OCI-M1 (cell line): ENCODE measurements at places on chromosomes 6 and 20.
A peak's percentile ranks its signal among the peaks of the same experiment; 100 is the strongest.

DNA sequence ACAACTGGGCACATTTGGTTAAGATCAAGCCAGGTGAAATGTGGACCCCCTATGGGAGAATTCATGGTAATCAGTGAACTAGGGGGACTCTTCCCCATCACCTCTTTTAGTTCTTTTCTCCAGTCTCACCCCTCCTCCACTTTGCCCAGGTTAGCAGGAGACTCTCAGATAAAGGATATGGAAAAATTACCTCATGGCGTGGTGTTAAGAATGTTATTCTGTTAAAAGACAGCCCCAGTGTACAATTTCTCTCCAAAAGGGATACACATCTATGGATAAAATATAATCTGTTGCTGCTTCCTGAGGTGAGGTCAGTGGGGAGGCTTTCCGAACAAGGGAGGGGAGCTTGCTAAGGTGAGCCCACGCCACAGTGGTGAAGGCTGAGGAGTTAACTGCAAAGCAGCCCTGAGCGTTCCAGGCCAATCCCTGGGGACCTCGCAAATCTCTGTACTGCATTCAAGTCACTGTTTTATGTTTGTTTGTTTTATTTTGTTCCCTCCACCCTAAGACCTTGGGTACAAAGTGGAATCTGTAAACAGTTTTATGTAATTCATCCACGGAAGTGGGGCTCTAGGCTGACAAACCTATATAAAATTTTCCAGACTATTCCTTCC is 52.0 kb downstream of the ADGRF1 start:
- no peak for DNase-seq

DNA sequence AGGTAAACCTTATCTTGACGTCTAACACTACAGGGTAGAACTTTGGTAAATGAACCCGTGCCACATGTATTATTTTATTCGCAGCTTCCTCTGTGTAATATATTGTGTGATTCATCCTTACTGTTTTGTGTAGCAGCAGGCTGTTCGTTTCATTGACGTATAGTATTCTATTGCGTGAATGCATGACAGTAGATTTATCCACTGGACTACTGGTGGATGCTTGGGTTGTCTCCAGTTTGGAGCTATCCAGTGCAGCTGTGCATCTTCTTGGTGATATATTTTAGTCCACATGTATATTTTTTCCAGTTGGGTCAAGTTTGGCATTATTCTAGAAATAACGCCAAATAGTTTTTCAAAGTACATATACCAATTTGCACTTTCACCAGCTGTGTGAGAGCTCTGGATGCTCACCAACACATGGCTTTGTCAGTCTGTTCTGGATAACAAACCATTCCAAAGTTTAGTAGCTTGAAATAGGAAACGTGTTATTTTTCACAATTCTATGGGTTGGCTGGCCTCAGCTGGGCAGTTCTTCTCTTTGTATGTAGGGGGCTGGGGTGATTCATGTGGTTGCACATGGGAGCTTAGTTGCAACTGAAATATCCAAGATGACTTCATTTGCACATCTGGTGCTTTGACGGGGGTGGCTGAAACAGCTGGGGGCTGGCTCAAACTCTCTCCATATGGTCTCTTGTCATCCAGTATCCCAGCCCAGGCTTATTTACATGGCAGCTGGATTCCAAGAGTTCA is 9.3 kb downstream of the ECT2L start:
- no peak for DNase-seq

- no peak for DNase-seq
Measured at GRCh38 chr6:33758815-33759216, 12.1 kb upstream of the IP6K3 start.

GRCh38 chr6:88910922-88911778 is 52.3 kb downstream of the RNGTT start:
- DNase-seq = peak; percentile 37

DNA sequence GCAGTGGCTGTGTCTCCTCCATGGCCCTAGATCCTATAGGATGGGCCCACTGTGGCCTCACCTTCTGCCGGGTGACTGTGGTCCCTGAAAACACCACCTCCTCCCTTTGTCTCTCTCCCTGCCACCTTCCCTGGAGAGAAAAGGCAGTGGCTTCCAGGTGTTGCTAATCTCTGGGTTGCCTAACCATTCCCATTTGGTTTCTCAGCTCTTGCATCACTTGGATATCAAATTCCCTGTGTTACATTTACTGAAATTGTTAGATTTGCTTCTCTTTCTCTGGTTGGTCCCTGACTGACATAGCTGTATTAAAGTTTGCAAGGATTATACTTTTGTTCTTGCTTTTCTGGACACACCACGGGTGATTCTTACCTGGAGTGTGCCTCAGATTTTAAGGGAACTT is 9.3 kb upstream of the ZFP64 start:
- no peak for DNase-seq

- peak; percentile 84 for DNase-seq
Measured at GRCh38 chr6:134196568-134197193, 121.2 kb downstream of the SGK1 start.

- DNase-seq = no peak
Measured at GRCh38 chr6:80637312-80637711, 530.8 kb downstream of the BCKDHB start.

- no peak for DNase-seq
Measured at GRCh38 chr20:58660855-58661597, 9.9 kb downstream of the STX16 start.

- DNase-seq = no peak
Measured at GRCh38 chr6:107819964-107820337, 4.2 kb downstream of the SCML4 start.

DNA sequence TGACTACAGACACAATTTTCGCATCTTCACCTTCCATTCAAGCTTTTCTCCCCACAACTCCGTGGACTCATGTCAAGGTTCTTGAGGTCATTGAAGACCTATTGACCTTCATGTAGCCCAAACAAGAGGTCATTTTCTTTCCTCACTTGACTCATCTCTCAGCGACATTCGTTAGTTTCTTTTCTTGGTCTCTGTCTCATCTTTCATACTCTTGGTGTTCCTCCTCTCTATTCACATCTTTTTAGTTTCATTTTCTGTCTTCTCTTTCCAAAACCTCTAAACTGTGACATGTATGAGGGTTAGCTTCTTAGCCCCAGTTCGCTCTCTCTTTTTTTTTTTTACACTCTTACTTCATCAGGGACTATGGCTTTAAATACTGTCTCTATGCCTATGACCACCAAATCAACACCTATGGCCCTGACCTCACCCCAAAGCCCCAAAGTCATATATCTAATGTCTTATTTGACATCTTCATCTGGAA is 128.6 kb upstream of the BACH2 start:
- peak; percentile 44 for DNase-seq

DNA sequence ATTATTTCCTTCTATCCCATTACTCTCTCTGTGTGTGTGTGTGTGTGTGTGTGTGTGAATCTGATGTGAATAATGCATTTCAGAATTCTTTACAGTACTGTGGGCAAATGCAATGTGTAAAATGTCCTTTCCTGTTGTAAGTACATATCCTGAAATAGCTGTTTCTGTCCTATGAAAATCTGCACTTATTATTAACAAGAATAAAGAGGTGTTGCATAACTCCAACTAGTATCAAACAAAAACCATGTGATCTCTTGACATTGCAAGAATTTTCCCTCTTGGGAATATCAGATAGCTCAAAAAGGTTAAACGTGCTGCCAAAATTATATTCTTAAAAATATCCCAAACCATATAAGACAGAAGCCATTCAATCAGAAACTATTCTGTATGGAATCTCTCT is 52.0 kb downstream of the LGSN start:
- no peak for DNase-seq

DNA sequence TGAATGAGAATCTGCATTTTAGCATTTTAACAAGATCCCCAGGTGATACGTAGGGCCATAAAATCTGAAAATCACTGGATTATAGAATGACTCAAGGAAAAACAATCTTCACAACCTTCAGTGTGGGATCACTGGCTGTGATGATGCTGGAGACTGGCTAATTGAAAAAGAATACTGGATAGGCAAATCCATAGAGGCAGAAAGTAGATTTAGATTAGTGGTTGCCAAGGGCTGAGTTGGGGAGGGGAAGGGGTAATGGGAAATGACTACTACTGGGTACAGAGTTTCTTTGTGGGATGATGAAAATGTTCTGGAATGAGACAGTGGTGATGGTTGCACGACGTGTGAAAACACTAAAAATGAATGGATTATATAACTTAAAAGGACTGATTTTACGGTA is 84.1 kb downstream of the CDK19 start:
- no peak for DNase-seq

DNA sequence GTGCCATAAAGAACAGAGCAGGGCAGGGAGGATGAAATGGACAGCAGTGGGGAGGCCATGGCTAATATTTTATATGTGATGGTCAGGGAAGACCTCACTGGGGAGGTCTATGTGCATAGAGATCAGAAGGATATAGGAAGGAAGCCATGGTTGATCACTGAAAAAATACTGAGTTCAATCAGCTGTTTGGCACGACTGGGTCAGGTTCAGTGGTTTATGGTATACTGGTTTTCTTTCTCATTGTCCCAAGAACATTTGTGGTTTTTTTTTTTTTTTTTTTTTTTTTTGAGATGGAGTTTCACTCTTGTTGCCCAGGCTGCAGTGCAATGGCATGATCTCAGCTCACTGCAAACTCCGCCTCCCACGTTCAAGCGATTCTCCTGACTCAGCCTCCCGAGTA is 78.3 kb upstream of the TIAM2 start:
- peak; percentile 9 for DNase-seq

- no peak for DNase-seq
Measured at GRCh38 chr20:57683881-57684807, 25.7 kb downstream of the PMEPA1 start.

DNA sequence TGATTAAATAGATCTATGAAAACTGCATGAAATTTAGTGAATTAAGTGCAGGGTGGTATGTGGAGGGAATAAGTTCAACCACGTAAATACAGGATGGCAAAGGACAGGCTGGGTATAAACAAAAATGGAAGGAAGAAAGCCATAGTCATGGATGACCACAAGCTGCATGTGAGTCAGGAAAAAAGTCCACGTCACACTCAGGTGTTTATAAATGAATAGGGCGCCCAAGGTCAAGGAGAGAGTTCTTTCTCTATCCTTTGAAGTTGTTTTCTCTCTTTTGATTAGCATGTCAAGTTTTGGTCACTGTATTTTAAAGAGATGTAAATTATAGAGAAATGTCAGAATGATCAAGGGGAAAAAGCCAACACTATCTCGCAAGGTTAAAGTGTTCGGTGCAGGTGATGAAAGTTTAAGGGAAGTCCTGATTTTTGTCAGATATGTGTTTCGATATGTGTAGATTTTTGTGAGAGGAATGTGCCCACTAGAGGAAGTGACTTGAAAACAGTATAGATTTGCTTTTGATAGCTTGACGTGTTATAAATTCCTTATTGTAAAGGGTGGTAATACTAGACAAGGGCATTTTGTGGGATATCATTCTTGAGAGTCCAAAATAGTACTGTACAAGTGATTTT is 58.7 kb downstream of the MAP3K4 start:
- no peak for DNase-seq

- no peak for DNase-seq
Measured at GRCh38 chr20:33393609-33394008, 7.7 kb downstream of the CDK5RAP1 start.

GRCh38 chr6:144156991-144157390 is 6.7 kb downstream of the STX11 start:
- no peak for DNase-seq

- peak; percentile 86 for DNase-seq
Measured at GRCh38 chr6:92989656-92990055, 429.7 kb downstream of the EPHA7 start.

DNA sequence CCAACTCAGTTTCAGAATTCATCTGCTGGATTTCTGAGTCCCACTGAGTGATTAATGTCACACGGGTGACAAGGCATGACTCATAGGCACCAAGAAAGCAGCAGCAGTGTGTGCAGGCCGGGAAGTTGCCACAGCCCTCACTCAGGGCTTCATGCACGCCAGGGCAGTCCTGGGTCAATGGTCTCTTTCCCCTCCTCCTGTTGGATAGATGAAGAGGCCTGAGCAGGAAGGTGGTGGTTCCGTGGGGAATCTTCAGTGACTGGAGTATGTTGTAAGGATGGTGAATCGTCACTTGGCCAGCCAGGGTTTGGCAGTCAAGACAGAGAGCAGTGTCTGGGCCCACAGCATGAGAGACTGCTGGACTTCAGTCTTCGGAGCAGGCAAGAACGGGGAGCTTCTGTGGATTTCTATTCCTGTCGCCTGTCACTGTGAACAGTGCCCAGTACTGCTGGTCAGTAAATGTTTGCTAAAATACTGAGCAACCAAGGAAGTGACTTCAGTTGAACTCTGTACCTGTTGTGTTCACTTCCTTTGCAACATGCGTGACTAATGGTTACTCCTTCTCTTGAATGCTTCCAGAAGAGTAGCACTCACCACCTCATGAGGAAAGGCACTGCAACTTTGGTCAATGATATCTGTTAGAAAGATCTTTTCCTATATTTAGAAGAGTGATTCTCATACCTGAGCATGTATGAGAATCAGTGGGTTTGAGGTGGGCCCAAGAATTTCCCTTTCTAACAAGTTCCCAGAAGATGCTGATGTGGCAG is 62.0 kb upstream of the CD93 start:
- peak; percentile 70 for DNase-seq

DNA sequence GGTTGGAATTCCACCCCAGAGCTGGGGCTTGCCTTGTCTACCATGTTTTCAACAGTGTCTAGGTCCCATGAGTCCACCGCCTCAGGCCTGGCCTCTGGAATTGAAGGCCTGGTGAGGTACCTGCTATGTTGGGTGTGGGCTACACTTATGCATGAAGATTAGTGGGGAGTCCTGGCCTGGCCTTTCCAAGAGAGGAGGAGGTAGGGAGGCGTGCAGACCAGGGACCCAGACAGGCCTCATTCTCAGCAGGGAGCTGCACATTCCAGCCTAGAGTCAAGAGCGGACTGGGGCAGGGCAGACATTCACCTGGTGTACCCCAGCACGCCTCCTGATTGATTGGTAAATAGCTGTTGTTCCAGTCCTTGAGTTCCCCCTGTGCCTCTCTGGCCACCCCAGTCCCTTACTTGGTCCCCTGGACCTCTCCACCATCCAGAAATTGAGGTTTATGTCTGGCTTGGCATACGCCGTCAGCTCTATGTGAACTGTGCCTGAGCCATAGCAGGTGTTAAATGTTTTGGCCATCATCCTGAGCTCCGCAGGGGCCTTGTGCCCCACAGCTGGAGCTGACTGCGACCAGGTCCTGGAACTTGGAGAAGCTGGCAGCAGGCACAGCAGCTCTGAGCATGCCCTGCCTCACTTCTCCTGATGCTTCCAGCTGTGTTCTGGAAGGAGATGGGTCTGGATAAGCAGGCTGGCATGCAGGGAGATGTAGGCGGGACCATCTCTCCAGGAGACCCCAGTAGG is 8.2 kb upstream of the VEGFA start:
- DNase-seq = no peak

DNA sequence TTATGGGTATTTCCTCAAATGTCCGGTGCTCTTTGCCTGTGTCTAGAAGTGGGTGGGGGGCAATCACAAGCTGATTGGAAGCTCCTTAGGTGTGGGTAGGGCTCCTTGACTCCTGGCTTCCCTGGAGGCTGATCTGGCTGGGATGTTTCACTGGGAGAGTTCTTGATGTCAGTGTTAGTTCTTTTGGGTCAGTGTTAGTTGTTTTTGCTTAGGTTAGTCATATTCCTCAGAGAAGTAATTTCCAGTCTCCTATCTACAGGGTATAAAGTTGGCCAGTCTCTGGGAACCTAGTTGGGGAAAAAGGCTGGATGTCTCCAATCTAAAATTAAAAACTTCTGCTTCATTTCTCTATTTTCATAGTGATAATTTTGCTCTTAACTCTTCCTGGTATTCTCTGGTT is 23.6 kb downstream of the CDC5L start:
- no peak for DNase-seq
